ENCODE measurements at places on chromosomes 2 and 18. TPM values are rescaled to one million over a fixed set of nuclear protein-coding genes. Genes with fewer than 3 reads are reported as not detected.

GRCh38 chr2:170685591-170685990 is 29.5 kb upstream of the SP5 start:
- DNase-seq = no peak

DNA sequence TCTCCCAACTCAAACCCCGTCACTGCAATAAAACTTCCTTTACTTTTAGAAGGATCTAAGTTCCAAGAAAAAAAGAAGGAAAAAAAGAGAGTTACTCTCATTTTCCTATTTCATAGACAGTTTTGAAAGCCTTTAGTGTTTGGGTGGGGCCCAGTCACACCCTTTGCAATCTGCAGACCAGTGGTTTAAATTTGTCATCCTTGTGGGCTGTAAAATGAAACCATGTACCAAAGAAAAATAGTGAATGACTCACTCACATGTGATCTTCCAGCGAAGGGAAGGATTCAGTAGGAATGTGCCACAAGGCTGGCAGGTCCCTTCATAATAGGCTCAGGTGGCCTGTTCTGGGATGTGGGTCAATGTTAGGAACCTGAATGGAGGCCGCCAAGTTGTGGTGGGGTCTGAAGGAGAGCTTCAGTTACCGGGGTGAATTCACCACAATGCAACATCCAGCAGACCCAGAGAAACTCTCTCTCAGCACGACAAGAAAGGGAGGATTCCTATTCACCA is 28.3 kb downstream of the ANXA4 start:
- no peak for DNase-seq

Gene SMIM21
- total RNA-seq = not detected

GRCh38 chr2:217418090-217418489 is 558.2 kb upstream of the TNP1 start:
- DNase-seq = no peak

DNA sequence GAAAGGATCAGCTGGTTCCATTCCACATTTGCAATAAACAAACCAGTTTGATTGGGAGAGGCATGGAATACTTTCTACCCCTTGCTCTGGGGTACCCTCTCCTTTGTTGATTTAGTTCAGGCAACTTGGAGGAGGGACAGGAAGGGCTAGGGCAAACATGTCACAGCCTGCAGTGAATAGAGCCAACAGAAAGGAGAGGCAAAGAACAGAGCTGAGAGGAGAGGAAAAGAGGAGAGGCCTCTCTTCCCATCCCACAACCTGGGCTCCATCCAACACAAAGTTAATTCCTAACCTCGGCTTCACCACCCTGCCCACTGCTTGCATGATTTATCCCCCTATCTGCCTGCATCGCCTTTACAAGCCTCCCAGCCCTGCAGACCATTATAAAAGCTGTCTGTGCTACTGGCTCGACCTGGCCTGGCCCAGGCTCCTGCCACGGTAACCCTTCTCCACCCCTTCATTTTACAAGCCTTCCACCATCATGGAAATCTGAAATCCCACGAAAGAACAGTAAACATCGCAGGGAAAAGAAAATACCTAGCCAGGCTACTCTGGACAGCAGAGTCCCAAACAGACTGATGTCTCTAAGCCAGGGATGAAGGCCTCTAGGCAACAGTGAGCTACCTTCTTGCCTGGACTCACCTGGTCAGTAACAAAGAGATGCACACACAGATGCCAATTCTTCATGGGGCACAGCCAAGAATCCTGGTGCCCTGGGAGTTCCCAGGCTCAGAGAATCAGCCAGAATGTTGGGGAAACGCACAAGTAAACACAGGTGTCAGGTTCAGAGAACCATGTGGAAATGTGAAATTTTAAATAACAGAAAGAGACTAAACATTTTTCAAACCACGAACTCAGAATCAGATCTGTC is 43.6 kb downstream of the NHEJ1 start:
- DNase-seq = no peak

- peak; percentile 85 for DNase-seq
These were observed 13.4 kb upstream of the MAP3K2 start for GRCh38 chr2:127400897-127401756.

Gene UGT1A3
- total RNA-seq = not detected

Gene FBXO48
- total RNA-seq = 0.81 TPM

Gene IL1RN
- total RNA-seq = not detected

GRCh38 chr2:26845021-26845420 is 2.9 kb upstream of the DPYSL5 start:
- no peak for DNase-seq

GRCh38 chr2:98883780-98884211 is 52.2 kb downstream of the CRACDL start:
- peak; percentile 67 for DNase-seq

GRCh38 chr2:100589527-100589926 is 26.7 kb downstream of the PDCL3 start:
- no peak for DNase-seq

DNA sequence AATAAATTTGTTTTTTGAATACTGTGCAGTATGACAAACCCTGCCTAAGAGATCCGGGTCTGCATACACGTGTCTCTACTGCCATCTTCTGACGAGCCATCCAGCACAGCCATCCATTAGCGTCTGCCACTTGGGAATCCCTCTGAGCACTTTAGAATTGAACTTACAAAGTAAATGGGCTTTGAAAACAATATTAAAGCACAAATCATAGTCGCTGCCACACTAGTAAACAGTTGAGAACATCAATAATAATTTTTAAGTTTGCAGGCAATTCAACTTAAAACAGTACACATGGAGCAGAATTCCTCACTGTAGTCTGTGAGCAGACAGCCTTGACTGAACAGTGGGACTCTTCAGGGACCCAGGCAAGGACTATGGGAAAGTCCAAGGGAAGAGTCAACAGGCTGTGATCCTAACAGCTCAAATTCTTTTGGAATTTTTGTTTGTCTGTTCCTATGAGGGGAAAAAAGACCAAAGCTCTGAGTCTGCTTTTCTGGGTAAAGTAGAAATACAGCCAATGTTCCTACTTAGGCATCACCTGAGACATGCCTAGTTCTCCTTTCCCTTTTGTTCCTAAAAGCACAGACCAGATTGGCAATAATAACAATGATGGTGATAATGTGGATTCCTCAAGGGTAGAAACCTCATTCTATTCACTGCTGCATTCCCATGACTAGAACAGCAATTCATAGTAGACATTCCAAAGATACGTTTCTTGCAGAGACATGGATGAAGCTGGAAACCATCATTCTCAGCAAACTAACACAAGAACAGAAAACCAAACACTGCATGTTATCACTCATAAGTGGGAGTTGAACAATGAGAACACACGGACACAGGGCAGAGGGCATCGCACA is 92.9 kb downstream of the MREG start:
- DNase-seq = peak; percentile 88

Gene LYPD6B
- total RNA-seq = 14.5 TPM

DNA sequence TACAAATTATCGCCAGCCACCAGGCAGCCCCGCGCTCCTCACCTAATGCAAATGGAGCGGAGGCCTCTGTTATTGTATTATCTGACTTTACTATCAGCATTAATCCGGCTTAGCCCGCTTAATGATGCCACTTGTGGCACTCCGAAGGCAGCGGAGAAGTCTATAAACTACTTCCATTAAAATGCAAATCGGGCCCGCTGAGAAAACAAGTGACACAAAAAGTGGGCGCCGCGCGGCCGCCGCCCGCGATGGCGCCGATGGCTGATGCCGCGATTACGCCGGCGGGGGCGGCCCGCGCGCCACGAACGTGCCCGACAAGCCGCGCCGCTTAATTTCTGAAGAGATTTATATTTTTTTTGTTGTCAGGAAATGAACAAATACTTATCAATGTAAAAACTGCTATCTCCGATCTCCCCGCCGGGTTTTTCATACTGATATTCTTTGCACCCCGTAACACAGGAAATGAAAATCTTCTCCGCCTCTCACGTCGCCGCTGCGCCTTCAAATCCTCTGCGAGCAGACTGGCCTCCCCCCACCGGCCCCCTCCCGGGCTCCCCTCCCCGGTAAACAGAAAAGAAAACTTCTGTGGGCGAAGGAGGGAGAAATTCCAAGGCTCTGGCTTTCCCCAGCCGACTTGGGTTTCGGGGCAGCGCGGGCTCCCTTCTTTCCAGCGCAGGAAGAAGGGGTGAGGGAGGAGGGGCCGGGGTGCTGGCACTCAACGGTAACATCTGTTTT is 221.8 kb downstream of the INSIG2 start:
- no peak for DNase-seq

- no peak for DNase-seq
These were observed 147.9 kb upstream of the CBLN2 start for GRCh38 chr18:72692086-72692485.

DNA sequence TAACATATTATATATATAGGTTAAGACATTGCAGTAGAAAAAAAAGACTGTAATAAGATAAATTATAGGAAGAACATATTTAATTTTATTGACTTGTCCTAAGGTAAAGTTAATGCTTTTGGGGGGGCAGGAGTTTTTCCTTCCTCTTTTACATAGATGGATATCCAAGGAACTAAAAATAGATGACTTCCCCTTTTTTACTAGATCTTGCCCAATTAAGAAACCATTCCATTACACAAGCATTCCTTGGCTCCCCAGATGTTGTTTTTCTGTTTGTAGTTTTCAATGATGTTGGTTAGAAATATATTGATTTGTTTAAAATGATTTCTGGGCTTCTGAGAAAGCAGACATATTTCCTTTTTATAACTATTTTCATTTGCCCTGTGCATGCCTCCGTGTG is 22.4 kb upstream of the PMAIP1 start:
- no peak for DNase-seq

Gene RAB3GAP1
- total RNA-seq = 48.3 TPM

All from osteocyte (in vitro differentiated cells).